Uterus (tissue), 4 donors: ENCODE measurements at places on chromosomes 6 and 20. TPM values are rescaled to one million over a fixed set of nuclear protein-coding genes. Genes with fewer than 3 reads are reported as not detected.

- no peaks in the 10 kb centered on the region for H3K27me3 ChIP-seq
- no peak overlapping the region for H3K27ac ChIP-seq
- H3K4me1 ChIP-seq = no peaks in the 10 kb centered on the region
- H3K4me3 ChIP-seq = no peak overlapping the region
Measured at GRCh38 chr6:136798044-136798443, 5.8 kb upstream of the MAP3K5 start.

- DNase-seq = no peak
- H3K36me3 ChIP-seq = no peaks in the 10 kb centered on the region
- no peak overlapping the region for H3K27ac ChIP-seq
- H3K4me3 ChIP-seq = no peak overlapping the region
- H3K4me1 ChIP-seq = no peaks in the 10 kb centered on the region
- H3K27me3 ChIP-seq = no peaks in the 10 kb centered on the region
Measured at GRCh38 chr6:113755449-113756289, 101.5 kb upstream of the MARCKS start.

GRCh38 chr20:24984961-24985640 is 7.5 kb downstream of the APMAP start:
- no peak for DNase-seq
- H3K36me3 ChIP-seq = no peaks in the 10 kb centered on the region
- H3K27ac ChIP-seq = no peak overlapping the region
- H3K27me3 ChIP-seq = no peaks in the 10 kb centered on the region
- H3K4me3 ChIP-seq = no peak overlapping the region
- no peaks in the 10 kb centered on the region for H3K4me1 ChIP-seq

GRCh38 chr6:156348424-156348823 is 428.8 kb upstream of the ARID1B start:
- no peak for DNase-seq
- no peak overlapping the region for H3K27ac ChIP-seq
- no peak overlapping the region for H3K4me3 ChIP-seq
- no peaks in the 10 kb centered on the region for H3K4me1 ChIP-seq
- H3K27me3 ChIP-seq = no peaks in the 10 kb centered on the region
- H3K36me3 ChIP-seq = no peaks in the 10 kb centered on the region

DNA sequence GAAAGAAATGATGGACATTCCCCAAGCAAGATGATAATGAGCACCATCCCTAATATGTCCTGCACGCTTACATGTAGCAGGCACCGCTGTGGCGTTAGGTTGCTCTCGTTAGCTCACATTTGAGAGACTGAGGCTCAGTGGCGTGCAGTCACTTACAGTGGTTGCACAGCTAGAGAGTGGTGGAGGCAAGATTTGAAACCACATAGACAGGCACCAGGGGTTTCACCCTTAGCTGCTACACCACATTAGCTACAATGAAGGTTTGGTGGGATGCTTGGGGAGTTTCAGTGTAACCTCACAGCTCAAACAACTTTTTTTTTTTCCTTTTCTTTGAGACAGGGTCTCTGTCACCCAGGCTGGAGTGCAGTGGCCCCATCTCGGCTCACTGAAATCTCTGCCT is 3.7 kb downstream of the COX4I2 start:
- no peak overlapping the region for H3K27ac ChIP-seq
- no peaks in the 10 kb centered on the region for H3K36me3 ChIP-seq
- no peak for DNase-seq
- H3K27me3 ChIP-seq = no peaks in the 10 kb centered on the region

DNA sequence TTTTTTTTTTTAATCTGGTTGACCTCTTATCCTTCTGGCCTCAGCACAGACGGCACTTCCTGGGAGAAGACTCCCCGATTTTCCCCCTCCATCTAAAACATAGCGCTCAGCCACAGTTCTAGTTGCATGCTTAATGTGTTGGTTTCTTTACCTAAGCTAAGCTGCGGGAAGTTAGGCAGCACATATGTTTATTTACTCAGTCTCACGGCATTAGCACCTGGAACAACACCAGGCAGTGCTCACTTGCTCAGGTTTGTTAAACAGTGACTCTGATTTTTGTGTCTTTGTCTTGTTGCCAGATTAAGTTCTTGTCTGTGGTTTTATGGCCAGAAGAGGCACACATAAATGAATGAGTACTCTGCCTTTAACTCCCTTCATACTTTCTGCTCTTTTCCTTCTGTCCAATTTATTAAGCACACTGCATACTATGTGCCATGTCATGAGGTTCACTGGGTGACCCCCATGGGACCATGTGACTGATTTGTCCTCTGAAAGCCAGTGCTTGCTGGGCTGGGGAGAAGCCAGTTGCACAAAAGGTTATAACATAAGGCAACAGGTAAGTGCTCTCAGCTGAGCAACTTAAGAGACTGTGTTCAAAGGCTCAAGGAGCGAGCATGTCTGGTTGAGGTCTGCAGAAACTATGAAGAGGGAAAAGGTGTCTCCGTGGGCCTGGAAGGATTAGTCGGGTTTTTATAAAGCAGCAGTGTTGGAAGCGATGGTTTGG is 93.6 kb downstream of the RPP40 start:
- DNase-seq = no peak
- H3K27ac ChIP-seq = no peak overlapping the region
- H3K36me3 ChIP-seq = no peaks in the 10 kb centered on the region
- H3K4me3 ChIP-seq = no peak overlapping the region
- no peaks in the 10 kb centered on the region for H3K27me3 ChIP-seq
- H3K4me1 ChIP-seq = peaks cover 9% of the 10 kb centered on the region

GRCh38 chr6:53899512-53899911 is 104.7 kb downstream of the LRRC1 start:
- H3K27me3 ChIP-seq = no peaks in the 10 kb centered on the region
- no peak overlapping the region for H3K4me3 ChIP-seq
- no peak for DNase-seq
- peak overlapping the region; percentile 18 for H3K27ac ChIP-seq
- H3K4me1 ChIP-seq = no peaks in the 10 kb centered on the region
- no peaks in the 10 kb centered on the region for H3K36me3 ChIP-seq

- peak; percentile 56 for DNase-seq
- H3K4me3 ChIP-seq = peak within 1 kb of the TSS; percentile 45
- H3K27ac ChIP-seq = peak within 1 kb of the TSS; percentile 86
- no peaks in the 10 kb centered on the region for H3K36me3 ChIP-seq
- no peaks in the 10 kb centered on the region for H3K27me3 ChIP-seq
Measured at GRCh38 chr6:132400883-132401617, at the start of gene MOXD1. TSS of gene MOXD1 (minus strand) at chr6:132401475. CDS start at chr6:132401426, 49 bp downstream.

DNA sequence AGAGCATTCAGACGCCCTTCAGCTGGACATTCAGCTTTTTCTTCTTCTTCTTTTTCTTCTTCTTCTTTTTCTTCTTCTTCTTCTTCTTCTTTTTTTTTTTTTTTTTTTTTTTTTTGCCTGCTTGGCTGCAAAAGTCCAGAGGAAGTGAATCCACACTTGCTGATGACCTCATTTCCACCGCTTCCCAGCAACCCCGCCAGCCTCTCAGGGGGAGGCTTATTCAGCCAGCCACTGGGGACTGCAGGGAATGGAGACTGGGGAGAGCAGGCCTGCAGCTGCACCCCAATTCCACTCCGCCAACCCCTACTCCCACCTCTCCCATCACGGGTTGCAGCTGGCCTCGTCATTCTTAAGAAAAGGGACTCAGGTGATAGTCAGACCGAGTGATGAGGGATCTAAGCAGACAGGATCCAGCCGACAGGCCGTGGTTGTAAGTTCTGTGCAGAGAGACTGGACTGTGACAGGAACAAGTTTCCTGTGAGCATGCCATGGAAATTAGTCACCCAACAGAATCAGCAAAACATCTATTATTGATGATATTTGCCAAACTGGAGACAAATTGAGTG is 59.0 kb upstream of the QKI start:
- H3K4me1 ChIP-seq = no peaks in the 10 kb centered on the region
- no peaks in the 10 kb centered on the region for H3K27me3 ChIP-seq
- DNase-seq = peak; percentile 40
- peak overlapping the region; percentile 7 for H3K27ac ChIP-seq

DNA sequence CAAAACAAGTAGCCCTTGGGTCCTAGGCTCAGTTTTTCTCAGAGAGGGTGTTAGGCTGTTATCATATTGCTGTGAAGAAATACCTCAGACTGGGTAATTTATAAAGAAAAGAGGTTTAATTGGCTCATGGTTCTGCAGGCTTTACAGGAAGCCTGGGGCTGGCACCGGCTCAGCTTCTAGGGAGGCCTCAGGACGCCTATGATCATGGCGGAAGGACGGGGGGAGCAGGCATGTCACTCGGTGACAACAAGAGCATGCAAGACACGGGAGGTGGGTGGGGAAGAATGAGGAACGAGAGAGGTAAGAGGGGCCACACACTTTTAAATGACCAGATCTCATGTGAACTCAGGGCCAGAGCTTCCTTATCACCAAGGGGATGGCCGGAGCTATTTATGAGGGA is 26.9 kb downstream of the CDH26 start:
- no peak overlapping the region for H3K4me3 ChIP-seq
- H3K27ac ChIP-seq = no peak overlapping the region
- no peaks in the 10 kb centered on the region for H3K4me1 ChIP-seq
- no peaks in the 10 kb centered on the region for H3K36me3 ChIP-seq
- H3K27me3 ChIP-seq = no peaks in the 10 kb centered on the region

GRCh38 chr6:51019806-51020205 is 201.1 kb downstream of the TFAP2B start:
- H3K4me3 ChIP-seq = no peak overlapping the region
- no peaks in the 10 kb centered on the region for H3K27me3 ChIP-seq
- H3K36me3 ChIP-seq = no peaks in the 10 kb centered on the region
- no peaks in the 10 kb centered on the region for H3K4me1 ChIP-seq
- no peak overlapping the region for H3K27ac ChIP-seq

DNA sequence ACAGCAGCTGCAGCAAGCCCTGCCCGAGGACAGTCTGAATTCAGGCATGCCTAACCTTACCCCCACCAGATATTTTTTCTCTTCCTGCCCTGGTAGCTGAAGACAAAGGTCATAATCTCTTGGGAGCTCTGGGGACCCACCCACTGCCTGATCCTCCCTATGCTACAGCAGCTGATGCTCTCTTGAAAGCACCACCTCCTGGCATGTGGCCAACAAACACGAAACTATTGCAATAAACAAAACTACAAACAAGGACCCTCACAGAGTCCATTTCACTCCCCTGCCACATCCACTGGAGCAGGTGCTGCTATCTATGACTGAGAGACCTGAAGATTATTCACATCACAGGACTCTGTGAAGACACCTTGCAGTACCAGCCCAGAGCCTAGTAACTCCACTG is 238.5 kb upstream of the HS3ST5 start:
- H3K4me1 ChIP-seq = no peaks in the 10 kb centered on the region
- no peaks in the 10 kb centered on the region for H3K27me3 ChIP-seq
- no peaks in the 10 kb centered on the region for H3K36me3 ChIP-seq
- no peak overlapping the region for H3K27ac ChIP-seq
- H3K4me3 ChIP-seq = no peak overlapping the region
- no peak for DNase-seq

- H3K27ac ChIP-seq = no peak overlapping the region
- H3K4me3 ChIP-seq = no peak overlapping the region
- no peak for DNase-seq
Measured at GRCh38 chr20:32606790-32607189, 21.7 kb upstream of the NOL4L start.

GRCh38 chr6:26270903-26271667 is 93.9 kb upstream of the BTN3A2 start:
- H3K27me3 ChIP-seq = peaks cover 4% of the 10 kb centered on the region
- peak overlapping the region; percentile 89 for H3K27ac ChIP-seq
- no peaks in the 10 kb centered on the region for H3K36me3 ChIP-seq
- H3K4me3 ChIP-seq = no peak overlapping the region

GRCh38 chr20:49435639-49436038 is 46.8 kb downstream of the KCNB1 start:
- H3K27ac ChIP-seq = no peak overlapping the region
- DNase-seq = no peak
- H3K27me3 ChIP-seq = no peaks in the 10 kb centered on the region
- no peak overlapping the region for H3K4me3 ChIP-seq
- H3K36me3 ChIP-seq = no peaks in the 10 kb centered on the region

DNA sequence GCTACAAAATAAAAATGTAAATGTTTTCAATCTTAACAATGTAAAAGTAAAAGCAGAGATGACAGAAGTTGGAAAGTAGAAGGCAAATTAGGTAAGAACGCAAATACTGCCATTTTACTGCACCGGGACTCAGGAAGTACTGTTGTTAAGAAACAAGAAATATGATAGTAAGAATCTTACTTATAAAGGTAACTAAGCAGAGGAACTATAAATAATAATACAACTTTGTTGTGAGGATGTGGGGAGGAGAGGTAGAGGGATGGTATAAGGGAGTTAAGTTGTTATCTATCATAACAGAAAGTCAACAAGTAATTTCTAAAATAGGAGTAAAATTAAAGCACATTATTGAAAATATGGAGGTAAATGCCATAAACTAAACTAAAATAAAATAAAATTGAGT is 104.3 kb upstream of the MRPS10 start:
- no peak for DNase-seq
- H3K4me1 ChIP-seq = no peaks in the 10 kb centered on the region
- H3K36me3 ChIP-seq = no peaks in the 10 kb centered on the region
- no peaks in the 10 kb centered on the region for H3K27me3 ChIP-seq
- no peak overlapping the region for H3K27ac ChIP-seq
- H3K4me3 ChIP-seq = no peak overlapping the region

GRCh38 chr6:3612341-3613041 is 139.0 kb downstream of the PXDC1 start:
- no peak overlapping the region for H3K4me3 ChIP-seq
- no peaks in the 10 kb centered on the region for H3K36me3 ChIP-seq
- H3K27me3 ChIP-seq = no peaks in the 10 kb centered on the region
- no peaks in the 10 kb centered on the region for H3K4me1 ChIP-seq
- peak; percentile 37 for DNase-seq
- peak overlapping the region; percentile 53 for H3K27ac ChIP-seq

GRCh38 chr6:34877259-34877658 is 10.6 kb downstream of the TAF11 start:
- H3K36me3 ChIP-seq = no peaks in the 10 kb centered on the region
- H3K27me3 ChIP-seq = no peaks in the 10 kb centered on the region
- no peak overlapping the region for H3K27ac ChIP-seq
- H3K4me1 ChIP-seq = no peaks in the 10 kb centered on the region

- H3K4me1 ChIP-seq = no peaks in the 10 kb centered on the region
- H3K4me3 ChIP-seq = no peak overlapping the region
- H3K27ac ChIP-seq = no peak overlapping the region
Measured at GRCh38 chr20:54014293-54014926, 56.0 kb downstream of the BCAS1 start.

GRCh38 chr6:26215585-26216358 is 128.5 kb downstream of the HFE start:
- peak overlapping the region; percentile 93 for H3K27ac ChIP-seq
- H3K36me3 ChIP-seq = no peaks in the 10 kb centered on the region
- H3K4me3 ChIP-seq = peak overlapping the region; percentile 37
- no peaks in the 10 kb centered on the region for H3K27me3 ChIP-seq

The TGM6 gene
- total RNA-seq = not detected

The SSTR4 gene
- total RNA-seq = not detected

The MAN1A1 gene
- total RNA-seq = 55.5 TPM

The ENPP1 gene
- 57.9 TPM for total RNA-seq

The CDC25B gene
- 23.5 TPM for total RNA-seq

The ANKRD66 gene
- total RNA-seq = not detected

The PPIL4 gene
- total RNA-seq = 42.1 TPM

The DZANK1 gene
- 10.0 TPM for total RNA-seq

The OR2J3 gene
- not detected for total RNA-seq

The ZHX3 gene
- total RNA-seq = 27.1 TPM

The EEF1A2 gene
- total RNA-seq = not detected

The C6orf15 gene
- total RNA-seq = 0.35 TPM

The LHFPL5 gene
- total RNA-seq = not detected

The GPR6 gene
- total RNA-seq = not detected

The PLCB4 gene
- 264 TPM for total RNA-seq

The MCCD1 gene
- not detected for total RNA-seq
